Mesenteric fat pad (tissue), 1 donor: ENCODE measurements at places on chromosomes 6 and 20. TPM values are rescaled to one million over a fixed set of nuclear protein-coding genes. Genes with fewer than 3 reads are reported as not detected.

Gene BCLAF1
- 117 TPM for total RNA-seq

Gene PSMF1
- total RNA-seq: 126 TPM

Gene LPA
- not detected for total RNA-seq

Gene ZKSCAN4
- total RNA-seq: 2.7 TPM

Gene BPIFB4
- not detected for total RNA-seq

Gene FOXP4
- total RNA-seq: 21.4 TPM

Gene SPATS1
- total RNA-seq: not detected

Gene TMC2
- 0.22 TPM for total RNA-seq

Gene SMPDL3A
- total RNA-seq: 7.4 TPM

Gene HBS1L
- 66.4 TPM for total RNA-seq

Gene C6orf62
- total RNA-seq: 99.2 TPM

Gene POPDC3
- total RNA-seq: 9.7 TPM

Gene NOL4L
- 21.5 TPM for total RNA-seq

GRCh38 chr6:2799936-2800527 is 34.8 kb downstream of the WRNIP1 start:
- no peak for DNase-seq

- DNase-seq: no peak
Measured at GRCh38 chr20:2697768-2698167, 5.2 kb downstream of the EBF4 start.

DNA sequence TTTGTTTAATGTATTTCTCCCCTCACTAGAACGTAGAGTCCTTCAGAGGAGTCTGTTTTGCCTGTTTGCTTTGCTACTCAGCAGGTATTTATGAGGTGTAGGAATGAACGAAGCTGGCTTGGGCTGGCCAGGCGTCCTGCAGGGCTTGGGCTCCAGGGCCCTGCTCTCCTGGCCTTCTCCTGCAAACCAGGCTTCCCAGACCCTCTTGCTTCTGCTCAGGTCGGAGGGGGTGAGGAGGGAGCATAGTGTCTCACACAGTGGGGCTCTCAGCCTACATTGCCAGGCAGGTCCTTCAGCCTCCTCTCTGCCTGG is 24.6 kb upstream of the MLN start:
- DNase-seq: no peak

GRCh38 chr6:80268865-80269730 is 162.6 kb downstream of the BCKDHB start:
- DNase-seq: no peak

DNA sequence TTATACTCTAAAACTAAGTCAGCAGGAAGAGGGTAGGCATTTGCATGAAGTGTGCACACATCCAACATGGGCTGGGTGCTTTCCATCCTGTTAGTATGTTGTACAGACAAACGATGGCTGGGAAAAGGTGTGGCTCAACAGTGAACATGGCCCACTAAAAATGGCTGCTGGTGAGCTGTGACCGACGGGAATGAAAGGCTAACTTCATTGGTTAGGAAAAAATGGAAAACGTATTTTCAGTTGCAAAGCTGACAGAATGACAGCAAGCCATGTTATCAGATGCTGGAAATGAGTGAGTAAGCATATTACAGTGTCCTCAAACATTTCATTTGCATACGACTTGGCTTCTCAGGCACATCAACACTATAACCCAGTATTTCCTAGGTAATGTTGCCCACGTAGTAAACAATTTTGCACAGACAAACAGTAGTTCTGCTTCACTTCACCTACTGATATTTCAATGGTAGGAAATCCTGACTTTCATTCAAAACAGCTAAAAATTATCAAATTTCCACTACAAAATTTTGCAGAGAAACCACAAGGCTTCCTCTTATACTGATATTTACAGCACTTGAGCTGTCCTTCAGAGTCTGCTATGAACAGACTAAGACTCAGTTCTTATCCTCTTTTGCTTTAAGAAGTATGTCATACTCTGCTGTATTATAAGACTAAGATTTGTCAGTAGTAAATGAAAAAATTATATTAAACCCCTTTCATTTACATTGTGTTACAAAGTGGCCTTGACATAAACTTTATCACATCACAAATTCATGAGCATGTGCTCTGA is 98.9 kb downstream of the IRF4 start:
- no peak for DNase-seq

DNA sequence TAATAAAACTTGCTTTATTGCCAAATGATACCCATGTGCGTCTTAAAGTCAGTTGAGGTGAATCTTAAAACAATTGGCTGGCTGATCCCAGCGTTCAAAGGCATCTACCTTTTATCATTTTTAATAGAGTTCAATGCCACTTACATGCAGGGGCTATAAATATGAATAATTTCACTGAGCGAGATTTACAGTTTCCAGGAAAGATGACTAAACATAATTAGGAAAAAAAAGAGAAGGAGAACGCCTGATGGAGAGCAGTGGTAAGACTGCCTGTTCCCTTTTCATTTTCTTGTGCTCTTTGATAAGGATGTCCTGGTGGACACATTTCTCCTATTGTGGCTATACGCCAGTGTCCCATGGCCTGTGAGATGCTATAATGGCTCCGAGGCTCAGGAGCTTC is 139.9 kb upstream of the SLC22A23 start:
- DNase-seq: no peak

DNA sequence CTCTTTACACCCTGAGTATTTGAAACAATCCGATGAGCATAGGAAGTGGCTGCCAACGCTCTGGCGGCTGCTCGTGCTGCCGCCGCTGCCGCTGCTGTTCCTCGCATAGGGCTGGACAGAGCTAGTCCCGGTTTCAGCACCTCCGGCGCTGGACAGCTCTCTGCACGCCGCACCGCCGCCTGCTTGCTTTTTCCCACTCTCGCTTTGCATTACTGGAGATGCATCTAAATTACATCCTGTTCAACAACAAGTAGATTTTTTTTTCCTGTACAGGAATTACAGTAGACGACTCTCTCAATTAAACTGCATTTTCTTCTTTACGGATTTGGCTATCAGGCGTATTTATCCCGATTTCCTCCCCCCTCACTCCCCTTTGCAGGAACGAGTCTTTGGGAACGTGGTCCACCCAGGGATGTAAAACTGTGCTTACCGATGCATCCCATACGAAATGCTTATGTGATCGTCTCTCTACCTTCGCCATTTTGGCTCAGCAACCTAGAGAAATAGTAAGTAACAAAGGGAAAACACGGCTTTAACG is 563.8 kb downstream of the LMBRD1 start:
- DNase-seq: no peak

DNA sequence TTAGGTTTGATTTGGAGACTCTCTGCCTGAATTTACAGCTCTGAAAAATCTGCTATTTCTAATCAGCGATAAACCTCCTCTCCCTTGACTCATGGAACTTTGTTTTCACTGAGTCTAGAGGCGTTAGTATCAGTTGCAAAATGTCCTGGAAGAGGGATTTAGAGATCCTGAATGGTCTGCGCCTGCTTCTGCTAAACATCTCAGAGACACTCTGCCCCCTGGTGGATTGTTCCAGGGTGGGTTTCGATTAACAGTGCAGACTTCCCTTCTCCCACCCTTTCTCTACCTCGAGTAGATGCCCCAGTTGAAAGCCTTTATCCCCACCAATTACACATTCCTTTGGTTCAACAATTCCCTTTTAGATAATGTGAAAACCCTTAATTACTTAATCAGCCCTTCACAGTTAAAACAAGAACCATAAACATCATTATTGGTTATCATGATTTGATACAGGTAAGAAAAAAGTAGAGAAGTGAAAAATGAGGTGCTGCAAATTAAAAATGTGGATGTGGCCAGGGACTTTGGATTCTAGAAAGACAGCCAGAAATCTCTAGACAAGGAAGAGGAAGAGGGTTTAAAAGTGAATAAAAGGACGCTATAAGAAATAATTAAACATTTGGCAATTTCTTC is 5.5 kb downstream of the HTR1B start:
- DNase-seq: no peak

- no peak for DNase-seq
Measured at GRCh38 chr20:8296536-8296935, 164.5 kb downstream of the PLCB1 start.

DNA sequence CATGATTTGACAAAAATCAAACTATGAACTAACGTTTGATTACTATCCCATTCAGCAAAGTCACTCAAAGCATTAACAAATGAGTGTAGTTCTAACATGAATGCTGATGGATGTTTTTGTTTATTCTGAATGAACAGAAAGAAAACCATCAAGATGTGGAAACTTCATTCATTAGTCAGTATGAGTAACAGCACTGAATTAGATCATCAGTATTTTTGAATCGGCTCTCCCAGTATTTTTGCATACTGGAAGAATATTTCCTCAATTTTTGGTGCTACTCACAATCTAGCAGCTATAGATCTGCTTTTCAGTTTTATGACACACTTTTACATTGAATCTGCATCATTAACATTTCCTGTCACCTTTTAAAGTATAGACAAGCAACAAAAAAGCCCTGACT is 63.8 kb upstream of the CD83 start:
- no peak for DNase-seq

GRCh38 chr6:101393829-101394251 is 332 bp downstream of the GRIK2 start:
- no peak for DNase-seq

DNA sequence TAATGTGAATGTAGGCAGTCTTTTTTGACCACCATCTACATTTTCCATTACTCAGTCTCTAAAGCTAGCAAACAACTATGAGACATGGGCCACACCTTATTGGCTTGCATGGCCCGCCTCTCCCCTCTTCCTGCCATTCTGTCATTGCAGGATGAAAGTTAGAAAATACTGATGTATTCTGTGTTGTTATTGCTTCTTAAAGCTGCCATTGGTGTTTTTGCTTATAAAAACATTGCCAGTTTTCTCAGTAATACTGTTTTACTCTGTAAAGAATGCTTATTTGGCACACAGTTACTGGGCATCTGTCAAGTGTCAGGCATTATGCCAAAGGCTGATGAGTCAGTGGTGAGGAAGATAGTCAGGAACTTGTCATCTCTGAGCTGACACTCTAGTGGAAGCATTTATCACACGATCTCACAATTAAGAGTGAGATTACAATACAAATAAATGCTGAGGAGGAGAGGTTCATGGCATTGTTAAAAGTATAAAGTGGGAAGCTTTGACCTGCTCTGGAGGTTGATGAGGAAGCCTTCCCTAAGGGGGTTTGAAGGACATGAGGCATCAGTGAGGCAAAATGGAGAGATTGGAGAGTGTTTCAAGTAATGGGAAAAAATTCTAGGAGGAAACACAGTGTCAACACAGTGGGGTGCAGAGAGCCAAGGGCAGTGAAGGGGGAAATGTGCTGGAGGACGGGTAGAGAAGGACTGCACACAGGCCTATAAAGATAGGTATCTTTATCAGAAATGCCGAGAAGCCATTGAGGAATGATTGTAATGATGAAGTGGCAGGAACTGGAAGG is 14.7 kb downstream of the KLHL32 start:
- no peak for DNase-seq

GRCh38 chr20:59938696-59939051 is 1.4 kb downstream of the PPP1R3D start:
- no peak for DNase-seq
